ENCODE measurements at places on chromosomes 5 and 9.

GRCh38 chr9:69317894-69318293 is 7.1 kb upstream of the ENTREP1 start:
- no peak for DNase-seq

DNA sequence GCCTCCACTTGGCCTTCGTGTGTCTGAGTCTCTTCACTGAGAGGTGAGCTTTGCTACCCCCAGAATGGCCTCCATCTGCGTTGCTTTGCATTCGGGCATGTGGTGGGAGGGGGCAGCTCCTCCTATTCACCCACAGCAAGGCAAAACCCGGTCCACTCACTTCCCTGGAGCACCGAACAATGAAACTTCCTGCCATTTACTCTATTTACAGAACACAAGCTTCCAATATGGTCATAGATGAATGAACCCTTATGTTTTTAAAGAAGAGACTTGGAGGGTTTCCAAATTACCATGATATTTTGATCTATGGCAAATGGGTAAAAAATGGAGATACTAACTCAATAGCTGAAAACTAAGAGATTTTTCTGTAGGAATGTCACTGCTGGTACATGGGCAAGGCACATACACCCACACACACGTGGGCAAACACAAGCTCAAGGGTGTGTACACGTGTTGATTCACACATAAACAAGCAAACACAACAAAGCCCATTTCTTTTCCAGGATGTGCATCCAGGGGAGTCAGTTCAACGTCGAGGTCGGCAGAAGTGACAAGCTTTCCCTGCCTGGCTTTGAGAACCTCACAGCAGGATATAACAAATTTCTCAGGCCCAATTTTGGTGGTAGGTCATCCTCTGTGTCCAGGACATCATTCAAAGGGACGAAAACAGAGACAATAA is 5.2 kb downstream of the GABRP start:
- DNase-seq = no peak

DNA sequence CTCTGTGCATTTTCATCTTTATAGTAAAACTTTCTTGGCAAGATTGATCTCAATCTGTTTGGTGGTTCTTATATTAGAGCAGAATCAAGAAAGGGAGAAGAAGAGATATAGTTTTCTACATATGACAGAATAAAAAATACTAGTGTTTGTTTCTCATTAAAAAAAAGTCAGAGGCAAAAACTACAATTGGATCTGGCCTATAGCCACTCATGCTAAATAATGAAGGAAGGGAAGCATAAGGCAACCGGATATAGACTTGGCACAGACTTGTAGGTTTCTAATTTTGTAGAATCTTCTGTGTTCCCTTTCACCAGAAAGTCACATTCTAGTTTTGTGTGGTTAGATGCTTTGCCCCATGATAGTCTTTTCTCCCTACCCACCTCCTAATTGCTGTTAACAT is 306.2 kb downstream of the PIK3R1 start:
- no peak for DNase-seq

DNA sequence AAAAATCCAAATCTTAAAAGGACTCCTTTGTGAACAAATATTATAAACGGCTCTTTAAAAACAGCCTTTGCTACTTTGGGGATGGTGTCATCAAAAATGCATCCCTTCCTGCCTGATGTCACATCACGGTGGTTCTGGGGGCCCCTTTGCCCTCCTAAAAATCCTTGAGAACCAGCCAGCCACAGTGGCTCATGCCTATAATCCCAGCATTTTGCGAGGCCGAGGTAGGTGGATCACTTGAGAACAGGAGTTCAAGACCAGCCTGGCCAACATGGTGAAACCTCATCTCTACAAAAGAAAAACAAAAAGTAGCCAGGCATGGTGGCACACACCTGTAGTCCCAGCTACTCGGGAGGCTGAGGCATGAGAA is 43.9 kb downstream of the FNBP1 start:
- no peak for DNase-seq

DNA sequence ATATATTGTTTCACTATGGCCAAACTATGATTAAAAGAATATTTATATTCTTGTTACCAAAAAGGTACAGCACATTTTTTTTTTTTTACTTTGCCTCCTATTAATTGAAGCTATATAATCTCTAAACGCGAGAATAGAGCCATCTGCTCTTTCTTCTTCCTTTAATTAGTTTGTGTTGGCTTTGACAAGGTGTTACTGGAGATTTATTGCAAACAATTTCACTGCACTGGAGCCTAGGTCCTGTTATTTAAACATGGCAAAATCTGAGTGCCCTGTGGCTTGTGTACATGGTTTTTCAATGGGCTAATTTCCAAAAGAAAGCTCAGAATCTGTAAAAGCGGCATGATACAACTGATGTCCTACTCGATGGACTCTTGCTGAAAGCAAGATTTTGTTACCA is 40.8 kb upstream of the GABRG2 start:
- DNase-seq = no peak

DNA sequence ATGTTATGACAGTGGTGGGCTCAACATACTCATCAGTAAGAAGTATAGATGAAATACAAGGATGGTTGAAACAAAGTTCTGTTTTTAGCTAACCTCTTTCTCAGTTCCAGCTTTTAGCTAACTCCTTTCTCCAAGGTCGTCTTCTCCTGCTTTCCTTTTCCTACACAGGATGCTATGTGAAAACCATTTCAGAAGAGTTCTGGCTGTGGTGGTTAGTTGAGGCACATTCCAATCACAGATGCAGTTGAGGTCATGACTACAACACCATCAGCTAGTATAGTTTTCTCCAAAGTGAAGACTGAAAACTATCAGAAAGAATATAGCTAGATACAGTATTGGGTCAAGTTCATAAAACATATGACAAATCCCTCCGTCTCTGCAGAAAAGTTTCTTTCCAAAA is 477.7 kb upstream of the C9orf72 start:
- DNase-seq = no peak

GRCh38 chr5:71934322-71934721 is 173.0 kb upstream of the MAP1B start:
- no peak for DNase-seq

DNA sequence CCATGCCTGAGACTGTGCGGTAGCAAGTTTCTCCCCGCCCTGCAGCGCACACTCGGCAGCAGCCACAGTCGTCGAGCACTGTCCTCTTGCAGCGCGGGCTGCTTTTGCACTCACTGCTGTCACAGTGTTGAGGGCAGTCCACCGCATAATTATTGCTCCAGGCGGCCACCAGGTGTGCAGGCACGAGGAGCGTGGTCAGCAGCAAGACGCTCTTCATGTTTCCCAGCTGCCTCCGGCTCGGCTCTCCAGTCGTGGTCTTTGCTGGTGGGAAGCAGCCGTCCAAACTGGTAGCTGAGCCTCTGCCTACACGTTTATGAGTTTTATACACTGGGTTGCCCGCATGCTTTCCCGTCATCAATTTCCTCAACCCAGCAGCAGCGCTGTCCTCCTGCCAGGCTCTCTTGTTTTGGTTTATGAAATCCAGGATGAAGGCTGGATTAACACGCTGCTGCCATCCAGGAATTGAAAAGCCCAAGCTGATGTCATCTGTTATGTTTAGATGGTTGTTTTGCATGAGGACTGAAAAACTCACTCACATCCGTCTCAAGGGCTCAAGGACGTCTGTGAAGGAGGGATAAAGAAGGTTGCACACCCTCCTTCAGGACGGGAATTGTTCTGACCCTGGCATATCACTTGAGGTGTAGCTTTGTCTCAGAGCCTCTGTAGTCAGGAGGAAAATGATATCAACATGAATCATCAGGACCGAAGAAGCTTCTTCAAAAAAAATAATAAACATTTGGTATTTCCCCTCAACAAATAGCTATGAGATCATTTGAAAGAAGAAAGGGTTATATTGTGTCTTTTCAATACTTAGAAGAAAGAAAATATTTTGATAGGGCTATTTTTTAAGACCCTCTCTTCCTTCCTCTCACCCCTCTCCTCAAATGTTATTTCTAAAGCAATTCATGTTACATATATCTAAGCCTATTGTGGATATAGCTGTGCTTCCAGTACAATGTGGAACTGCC is at the start of gene ESM1:
ESM1 (minus strand) TSS at position 293 of the 968 bp plus-strand sequence; CDS start at position 217, 76 bp downstream.
- DNase-seq = peak; percentile 91

DNA sequence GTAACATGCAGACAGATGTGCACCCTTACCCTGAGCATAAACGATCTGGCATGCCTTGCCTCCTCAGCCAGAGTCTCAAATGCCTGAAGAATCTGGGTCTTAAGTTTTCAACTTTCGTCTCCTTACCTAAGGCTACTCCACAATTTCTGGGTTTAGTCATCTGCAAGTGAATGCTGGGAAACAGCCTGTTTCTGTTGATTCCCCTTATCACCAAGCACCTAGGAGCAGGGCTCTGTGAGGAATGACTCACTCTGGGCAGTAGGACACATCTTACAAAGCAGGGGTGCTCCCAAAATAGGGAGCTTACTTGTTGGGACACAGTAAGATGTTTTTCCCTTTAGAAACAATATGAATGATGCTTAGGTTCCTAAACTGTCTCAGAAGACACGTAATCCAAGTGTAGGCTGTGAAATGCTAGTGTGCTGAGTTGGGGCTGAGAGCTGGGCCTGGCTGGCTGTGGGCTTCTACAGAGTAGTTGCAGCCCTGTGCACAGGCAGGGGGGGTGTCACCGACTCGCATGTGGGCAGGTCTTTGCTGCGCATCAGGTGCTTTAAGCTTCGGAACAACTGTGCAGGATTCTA is 58.0 kb downstream of the DAP start:
- peak; percentile 44 for DNase-seq

- no peak for DNase-seq
Observed at GRCh38 chr5:60195083-60195482, 301.6 kb upstream of the PDE4D start.

GRCh38 chr9:13596383-13596970 is 317.0 kb upstream of the MPDZ start:
- DNase-seq = no peak

DNA sequence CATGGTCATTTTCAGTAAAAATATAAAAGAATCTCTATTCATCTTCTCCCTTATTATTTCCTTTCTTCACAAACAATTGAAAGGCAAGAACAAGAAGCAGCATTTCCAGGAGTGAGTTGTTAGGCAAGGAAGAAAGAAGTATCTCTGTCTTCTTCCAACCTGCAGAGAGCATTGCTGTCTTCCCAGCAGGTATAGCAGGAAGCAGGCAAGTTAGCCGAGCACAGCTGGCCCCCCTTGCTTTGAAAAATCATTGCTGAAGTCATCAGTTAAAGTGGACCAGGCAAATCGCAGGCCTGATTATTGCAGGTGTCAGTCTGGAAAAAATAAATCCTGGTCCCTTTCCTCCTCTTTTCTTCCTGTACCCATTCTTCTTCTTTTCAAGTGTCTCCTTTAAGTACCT is 353.1 kb upstream of the BRINP1 start:
- DNase-seq = no peak

DNA sequence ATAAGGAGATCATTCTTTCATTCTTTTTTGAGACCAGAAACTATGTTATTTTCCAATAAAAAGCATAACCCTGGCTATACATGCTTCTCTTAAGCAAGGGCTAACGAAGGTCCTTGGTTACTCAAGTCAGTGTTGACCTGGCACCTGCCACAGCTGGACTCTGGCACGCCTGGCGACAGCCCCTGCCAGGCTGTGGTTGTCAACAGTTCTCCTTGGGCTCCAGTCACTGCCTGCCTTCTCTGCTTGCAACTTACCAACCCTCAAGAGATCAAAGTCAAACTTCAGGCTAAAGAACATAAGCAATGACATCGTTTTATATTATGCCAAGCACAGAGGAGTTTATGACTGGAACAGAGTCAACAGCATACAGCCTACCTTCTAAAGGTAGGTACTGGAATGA is 61.4 kb upstream of the TBC1D9B start:
- no peak for DNase-seq

DNA sequence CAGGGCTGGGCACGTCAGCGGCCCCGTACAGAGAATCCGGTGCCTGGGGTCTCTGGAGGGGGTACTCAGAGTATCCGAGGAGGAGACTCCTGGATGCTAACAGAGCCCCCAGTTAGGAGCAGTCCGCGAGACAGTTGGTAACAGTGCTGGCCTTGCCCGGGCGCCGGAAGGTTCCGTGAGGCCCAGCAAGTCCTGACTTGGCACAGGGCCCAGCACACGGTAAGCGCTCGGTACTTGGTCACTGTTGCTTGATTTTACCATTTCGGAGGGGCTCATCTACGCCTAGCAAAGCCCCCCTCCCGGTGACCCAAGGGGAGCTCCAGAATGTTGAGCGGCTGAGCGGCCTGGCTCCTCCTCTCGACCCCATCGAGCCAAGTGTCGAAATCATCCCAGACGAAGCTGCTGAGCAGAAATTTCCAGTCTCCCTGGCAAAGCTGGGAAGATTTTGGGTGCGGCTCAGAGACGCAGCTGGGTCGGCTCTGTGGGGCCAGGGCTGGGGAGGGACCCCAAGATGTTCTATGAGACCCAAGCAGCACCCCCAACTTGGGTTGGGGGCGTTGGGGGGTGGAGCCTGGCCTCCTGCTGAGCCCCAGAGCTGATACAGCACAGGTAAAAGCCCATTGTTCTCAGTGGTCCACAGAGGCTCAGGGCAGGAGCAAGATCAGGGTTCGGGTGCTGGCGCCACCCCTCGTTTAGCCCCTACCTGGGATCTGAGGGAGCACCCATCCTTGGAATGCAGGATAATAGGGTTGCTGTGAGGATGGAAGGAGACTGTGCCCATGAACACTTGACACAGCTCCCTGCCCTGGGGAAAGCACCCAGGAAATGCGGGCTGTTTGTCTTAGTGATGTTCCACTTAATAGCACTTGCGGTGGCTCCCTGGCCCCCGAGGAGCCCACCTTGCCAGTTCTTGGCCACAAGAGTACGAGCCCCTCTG is 137.2 kb downstream of the C9orf50 start:
- peak; percentile 61 for DNase-seq

- DNase-seq = no peak
Observed at GRCh38 chr9:4585135-4585534, 77.0 kb upstream of the PLPP6 start.

DNA sequence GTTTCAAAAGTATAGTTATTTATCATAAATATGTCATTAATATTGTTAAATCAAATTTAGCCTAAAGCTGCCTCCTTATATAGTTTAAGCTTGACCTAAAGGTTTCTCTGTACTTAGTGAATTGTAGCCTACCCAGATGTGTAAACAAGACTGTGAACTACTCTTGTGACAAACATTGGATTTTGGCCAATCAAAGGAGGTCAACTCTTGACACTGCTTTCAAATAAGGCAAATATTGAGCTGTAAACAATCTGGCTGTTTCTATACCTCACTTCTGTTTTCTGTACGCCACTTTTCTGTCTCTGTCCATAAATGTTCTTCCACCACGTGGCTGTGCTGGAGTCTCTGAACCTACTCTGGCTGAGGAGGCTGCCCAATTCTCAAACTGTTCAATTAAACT is 51.2 kb downstream of the FXN start:
- no peak for DNase-seq

GRCh38 chr5:154728939-154729588 is 26.1 kb upstream of the LARP1 start:
- no peak for DNase-seq

DNA sequence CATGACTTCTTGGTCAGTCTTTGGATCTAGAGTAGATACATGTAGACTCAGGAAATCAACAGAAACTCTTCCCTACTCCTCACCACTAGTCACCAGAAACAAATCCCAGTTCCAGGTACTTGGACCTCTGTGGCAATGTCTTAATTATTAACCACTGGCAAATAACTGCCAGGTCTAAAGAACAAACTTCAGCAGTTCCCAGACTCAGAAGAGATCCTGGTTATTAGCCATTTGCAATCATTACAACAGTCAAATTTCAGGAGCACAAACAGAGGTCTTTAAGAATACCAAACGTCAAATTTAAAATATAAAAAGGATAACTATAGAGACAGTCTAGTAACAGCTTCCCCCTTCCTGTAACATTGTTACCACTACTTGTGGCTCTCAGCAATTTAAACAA is 10.2 kb downstream of the DIAPH1 start:
- no peak for DNase-seq

All from SJSA1 (cell line).